ENCODE measurements at places on chromosomes 3 and 15.

- DNase-seq = no peak
These were observed 5.2 kb downstream of the C3orf49 start for GRCh38 chr3:63824309-63824708.

DNA sequence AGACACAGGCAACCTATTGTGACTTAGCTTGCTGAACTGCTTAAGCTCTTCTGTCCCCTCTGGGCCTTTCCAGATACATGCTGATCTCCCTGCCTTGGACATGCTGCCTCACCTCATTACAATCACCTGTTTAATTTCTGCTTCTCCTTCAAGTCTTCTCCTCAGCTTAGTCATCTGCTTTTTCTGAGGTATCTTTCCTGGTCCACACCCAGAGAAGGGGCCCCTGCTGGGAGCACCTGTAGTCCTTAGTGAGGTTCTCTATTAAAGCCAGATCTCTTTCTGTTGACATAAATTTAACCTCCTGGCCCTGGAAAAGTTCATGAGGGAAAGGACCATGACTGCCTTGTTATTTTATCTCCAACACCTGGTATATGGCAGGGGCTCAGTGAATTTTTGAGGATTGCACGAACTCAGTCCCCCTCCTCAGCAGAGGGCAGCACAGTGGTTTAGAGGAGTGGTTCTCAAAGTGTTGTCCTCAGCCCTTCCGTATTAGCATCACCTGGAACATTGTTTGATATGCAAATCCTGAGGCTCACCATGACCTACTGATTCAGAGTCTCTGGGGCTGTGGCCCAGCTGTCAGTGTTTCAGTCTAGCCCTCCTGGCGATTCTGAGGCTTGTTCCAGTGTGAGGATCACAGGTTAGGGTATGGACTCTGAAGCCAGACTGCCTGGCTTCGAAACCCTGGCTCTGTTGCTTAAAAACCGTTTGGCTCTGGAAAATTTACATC is 12.7 kb downstream of the COL6A6 start:
- no peak for DNase-seq

- DNase-seq = no peak
These were observed 1.1 kb downstream of the MESP2 start for GRCh38 chr15:89777073-89777751.

DNA sequence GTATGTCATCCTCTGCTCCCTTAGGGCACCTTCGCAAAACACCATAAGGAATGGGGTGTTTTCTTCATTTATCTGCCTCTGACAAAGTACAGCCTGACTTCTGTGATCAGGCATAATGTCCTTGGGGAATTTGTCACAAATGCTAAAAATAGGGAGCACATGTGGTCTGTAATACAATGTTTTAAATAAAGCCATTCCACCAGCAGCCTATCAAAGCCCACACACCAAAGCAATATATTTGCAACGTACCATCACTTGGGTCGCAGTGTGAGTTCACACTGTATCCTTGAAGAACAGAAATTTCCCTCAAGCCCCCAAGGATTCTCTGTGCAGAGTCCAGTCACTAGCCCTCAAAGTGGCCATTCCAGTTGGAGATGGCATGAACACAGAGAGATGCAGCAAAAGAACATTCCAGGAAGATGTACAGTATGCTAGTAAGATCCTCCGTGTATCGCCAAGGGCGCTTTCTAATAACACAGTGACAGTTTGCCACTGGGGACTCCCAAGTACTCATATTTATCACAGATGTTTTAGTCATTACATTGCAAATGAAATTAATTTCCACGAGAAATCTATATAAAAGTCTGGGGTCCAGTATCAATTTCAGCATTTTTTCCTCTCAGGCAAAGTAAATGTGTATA is 246.7 kb downstream of the MCTP2 start:
- DNase-seq = no peak

DNA sequence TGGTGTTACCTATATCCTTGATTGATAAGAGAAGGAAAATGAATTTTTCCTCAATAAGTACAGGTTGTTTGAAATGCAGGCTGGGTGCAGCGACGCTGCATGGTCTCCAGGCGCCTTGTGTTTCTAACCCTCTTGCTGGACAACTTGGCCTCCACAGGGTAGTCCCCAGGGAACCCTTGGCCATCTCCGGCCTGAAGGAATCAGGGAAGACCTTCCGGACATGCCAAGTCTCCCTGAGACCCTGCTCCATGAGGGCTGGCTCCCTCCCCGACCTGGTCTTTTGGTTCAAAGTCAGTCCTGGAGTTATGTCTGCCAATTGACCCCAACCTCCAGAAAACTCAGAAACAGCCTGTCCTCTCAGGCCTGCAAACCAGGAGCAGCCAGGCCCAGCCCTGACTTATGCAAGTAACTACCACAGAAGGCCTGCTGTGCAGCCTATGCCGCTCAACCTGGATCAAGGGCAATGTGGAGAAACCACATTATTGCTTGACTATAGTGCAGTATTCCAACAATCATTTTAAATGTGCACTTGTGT is 98.3 kb downstream of the LIPC start:
- no peak for DNase-seq

- DNase-seq = no peak
These were observed 58.4 kb downstream of the TP63 start for GRCh38 chr3:189689625-189690024.

DNA sequence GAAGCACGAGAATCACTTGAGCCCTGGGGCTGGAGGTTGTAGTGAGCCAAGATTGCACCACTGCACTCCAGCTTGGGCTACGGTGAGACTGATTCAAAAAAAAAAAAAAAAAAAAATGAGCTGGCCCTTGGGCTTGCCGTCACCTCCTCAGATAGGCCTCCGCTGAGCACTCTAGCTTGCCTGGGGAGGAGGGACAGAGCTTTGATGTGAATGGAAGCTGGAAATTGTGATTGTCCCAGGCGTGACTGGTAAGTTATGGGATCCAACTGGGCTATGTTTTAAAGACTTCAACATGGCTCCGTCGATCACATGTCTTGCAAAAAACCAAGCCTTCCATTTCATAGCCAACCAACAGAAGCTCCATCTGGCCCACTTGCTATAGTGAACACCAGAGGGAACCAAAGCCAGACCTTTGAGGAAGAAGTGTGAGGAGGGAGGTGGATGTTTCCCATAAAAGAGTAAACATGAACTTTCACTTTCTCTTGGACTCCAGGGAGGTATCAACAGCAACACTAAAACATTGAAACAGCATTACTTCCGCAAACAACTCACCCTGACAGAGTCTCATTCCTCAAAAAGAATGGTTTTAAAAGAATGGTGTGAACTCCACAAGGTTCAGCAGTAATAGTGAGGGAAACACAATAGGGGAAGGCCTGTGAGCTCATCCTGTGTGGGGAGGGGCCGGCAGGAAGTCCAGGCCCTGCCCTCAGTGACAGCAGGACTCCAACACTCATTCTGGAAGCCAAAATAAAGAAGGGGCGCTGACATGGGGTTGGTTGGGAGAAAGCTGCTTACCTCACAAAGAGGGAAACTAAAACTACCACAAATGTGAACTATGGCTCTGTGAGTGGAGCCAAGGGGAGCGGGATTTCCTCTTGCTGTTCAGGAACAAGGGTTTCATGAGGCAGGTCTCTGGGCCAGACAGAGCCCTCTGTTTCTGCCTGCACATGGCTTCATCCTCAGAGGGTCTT is 59.2 kb upstream of the IL12A start:
- DNase-seq = peak; percentile 31

- no peak for DNase-seq
These were observed 810 bp downstream of the PTPRG start for GRCh38 chr3:61562042-61562720.

DNA sequence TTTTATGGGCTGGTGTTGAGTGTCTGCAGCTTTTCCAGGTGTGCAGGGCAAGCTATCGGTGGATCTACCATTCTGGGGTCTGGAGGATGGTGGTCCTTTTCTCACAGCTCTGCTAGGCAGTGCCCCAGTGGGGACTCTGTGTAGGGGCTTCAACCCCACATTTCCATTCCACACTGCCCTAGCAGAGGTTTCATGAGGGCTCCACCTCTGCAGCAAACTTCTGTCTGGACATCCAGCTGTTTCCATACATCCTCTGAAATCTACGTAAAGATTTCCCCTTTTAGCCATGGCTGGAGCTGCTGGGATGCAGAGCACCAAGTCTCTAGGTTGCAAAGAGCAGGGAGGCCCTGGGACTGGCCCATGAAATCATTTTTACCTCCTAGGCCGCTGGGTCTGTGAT is 11.6 kb downstream of the RFX7 start:
- no peak for DNase-seq

DNA sequence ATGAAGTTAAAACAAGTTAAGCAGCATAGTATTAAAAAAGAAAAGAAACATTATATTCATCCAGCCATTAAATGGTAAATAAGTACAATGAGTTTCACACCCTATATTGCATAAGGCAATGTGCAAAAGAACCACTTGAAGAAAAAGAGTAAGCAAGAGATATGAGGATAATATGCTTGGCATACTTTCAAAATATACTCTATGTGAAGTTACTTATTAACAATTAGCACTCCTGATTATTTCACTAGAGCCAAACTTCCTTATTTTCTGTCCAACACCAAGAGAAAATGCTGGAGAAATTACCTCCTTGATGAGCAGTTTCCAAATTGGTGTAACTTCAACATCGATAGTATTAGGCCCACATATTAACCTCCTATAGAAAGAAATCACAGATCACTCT is 63.7 kb downstream of the ATP13A4 start:
- DNase-seq = no peak

DNA sequence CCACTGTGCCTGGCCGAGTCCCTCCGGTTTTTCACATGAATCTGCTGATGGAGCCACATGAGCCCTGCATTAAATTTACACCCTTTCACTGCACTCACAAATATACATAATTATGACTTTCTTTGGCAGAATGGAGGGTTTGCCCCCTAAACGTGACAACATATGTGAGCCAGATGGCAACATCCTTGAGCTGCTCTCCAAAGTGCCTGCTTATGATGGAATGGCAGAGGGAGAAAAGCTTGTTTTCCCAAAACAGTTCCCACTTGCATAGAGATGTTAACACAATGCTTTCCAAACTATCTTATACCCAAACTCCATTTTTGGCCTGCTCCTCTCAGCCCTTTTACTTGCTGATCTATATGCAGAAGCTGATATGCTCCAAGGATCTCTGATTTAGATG is 54.9 kb downstream of the ABCC5 start:
- DNase-seq = no peak

DNA sequence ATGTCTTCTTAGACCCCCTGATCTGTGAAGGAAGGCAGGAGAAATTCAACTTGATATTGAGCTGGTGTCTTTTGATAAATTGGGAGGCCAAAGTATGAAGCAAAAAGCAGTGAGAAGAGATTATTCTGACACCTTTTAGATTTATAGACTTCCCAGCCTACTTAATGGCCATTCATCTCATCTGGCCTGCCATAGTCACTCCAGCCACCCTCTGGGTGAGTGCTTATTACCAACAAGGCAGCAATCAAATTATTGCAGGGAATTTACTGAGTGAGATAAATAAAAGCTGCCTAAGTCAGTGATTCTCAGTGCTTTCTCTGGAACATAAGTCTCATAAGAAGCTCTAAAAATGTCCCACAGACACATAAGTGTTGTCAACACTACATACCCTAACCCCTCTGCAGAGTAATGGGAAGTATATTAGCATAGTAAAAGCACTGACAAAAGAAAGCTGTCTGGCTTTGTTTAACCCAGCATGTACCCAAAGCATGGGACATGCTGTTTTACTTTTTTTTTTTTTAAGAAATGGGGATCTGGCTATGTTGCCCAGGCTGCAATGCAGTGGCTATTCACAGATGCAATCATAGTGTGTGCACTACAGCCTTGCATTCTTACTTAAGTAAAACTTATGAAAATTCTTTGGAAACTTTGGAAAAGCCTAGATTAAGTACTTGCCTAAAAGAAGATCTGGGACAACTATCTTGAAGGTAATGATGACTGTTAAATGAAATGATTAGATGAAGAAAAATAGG is 725.3 kb downstream of the TUSC7 start:
- DNase-seq = no peak

DNA sequence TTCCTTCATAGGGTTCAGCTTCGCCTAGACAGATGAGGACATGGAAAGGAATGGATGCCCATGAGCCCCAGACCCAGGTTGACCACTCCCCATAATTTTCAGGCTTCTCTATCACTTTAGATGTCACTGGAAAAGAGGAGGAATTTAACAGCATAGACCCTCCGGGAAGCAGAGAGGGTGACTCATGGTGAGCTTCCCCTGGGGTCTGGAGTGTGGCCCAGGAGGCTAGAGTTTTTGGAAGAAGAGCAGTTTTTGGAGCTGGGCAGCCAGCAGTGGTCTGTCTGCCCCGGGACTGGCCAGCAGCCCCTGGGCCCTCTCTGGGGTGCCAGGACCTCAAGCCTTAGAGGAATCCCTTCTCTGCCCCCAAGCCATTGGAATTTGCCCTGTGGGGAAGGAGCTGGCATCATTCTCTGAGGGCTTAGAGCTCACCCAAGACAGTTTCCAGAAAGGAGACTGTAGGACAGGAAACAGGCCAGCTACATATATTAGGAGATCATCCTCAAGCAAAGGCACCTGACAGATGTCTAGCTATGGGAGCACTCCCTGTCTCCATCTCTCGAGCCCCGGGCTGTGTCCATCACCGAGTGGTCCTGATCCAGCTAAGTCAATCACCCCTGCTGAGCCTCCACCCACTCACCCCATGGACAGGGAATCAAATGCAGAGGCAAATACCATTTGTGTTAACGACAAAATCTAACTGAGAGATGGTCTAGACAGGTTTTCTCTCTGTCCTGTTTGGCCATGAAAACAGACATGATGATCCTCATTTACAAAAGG is 67.3 kb downstream of the MEGF11 start:
- no peak for DNase-seq

DNA sequence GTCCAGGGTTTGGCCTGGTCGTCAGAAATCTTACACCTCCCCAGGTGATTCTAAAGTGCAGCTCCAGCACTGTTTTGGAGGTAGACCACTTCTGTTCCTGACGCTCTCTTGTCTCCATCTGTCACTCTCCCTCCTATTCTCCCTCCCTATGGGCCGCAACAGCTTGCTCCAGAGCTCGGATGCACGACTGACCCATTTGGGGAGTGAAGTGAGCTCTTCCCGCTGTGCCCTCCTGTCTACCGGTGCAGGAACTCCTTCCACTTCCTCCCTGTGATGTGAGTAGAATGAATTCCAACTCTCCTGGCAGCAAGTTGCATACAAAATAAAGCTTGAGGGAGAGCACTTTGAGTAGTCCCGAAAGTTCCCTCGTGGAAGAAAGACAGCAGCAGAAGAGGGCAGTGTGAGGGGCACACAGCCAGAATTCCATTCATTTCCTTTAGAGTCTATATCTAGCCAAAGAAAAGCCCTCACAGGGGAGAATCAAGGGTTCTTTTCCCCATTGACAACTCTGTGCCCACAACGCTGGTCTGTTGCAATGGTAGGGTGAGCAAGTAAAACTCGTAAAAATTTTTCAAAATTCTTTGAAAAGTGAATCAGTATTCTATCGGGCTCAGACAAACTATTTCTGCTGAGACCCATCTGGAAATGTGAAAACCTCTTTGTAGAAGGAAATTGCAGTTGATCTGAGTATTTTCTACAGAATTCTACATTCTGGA is 39.9 kb upstream of the BDH1 start:
- no peak for DNase-seq

DNA sequence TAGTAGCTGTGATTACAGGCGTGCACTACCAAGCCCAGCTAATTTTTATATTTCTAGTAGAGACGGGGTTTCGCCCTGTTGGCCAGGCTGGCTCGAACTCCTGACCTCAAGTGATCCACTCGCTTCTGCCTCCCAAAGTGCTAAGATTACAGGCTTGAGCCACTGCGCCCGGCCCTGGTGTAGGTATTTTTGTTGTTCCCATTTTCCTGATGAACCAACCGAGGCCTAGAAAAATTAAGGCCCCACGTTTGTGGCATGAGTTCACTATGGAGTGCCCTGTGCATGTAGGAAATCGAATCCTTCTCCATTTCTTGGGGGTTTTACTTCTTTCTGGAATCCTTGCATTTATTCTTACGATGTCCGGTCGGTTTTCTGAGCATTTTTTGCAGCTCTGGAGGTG is 14.3 kb upstream of the TATDN2 start:
- no peak for DNase-seq

Measured in CD4-positive, alpha-beta T cell treated with Interferon alpha-2 for 1 hour (primary cell).